ENCODE measurements at places on chromosomes 7 and 10.

DNA sequence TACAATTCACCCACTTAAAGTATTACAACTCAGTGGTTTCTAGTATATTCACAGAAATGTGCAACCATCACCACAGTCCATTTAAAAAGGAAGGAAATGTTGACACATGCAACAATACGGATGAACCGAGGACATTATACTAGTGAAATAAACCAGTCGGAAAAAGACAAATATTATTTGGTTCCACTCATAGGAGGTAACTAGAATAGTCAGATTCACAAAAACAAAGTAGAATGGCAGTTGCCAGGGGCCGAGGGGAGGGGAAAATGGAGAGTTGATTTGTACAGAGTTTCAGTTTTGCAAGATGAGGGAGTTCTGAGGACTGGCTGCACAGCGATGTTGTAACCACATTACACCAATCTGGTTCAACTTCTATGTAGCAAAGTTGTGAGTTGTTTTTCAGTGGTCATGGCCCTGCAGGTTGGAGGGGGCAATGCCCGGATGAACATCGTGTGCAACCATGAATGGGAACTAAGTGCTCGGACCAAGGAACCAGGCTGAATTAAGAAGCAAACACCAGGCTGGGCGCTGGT, 17.6 kb upstream of the TNPO3 start:
- no peak for DNase-seq

DNA sequence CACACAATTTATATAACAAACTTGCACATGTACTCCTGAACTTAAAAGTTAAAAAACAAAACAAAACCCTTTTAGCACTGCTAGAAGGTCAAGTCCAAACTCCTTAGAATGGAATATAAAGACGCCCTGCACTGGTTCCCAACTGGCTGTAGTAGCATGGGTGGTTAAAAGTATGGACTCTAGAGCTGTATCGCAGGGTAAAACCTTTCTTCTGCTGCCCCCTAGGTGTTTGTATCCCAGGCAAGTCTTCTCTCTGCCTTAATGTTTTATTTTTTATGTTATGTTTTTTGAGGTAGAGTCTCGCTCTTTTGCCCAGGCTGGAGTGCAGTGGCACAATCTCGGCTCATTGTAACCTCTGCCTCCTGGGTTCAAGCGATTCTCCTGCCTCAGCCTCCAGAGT, 35.2 kb downstream of the LSMEM1 start:
- DNase-seq, result no peak

DNA sequence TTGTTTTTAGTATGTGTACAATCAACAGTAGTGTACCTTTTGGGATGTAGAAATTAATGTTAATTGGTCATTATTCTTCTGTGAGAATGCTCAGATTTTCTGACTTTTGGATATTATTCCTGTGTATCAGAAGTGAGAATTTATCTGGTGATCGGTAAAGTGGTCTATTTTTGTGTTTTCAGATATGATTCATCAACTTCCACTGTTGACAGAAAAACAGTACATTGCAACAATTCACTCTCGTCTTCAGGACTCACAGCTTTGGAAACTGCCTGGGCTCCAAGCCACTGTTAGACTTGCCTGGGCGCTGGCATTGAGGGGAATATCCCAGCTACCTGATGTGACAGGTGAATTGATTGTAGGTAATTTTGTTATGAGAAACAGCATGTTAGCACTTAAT, 20.9 kb downstream of the NUP205 start:
- no peak for DNase-seq

- no peak for DNase-seq
These were observed 168.4 kb upstream of the DKK1 start for GRCh38 chr10:52145636-52146035.

DNA sequence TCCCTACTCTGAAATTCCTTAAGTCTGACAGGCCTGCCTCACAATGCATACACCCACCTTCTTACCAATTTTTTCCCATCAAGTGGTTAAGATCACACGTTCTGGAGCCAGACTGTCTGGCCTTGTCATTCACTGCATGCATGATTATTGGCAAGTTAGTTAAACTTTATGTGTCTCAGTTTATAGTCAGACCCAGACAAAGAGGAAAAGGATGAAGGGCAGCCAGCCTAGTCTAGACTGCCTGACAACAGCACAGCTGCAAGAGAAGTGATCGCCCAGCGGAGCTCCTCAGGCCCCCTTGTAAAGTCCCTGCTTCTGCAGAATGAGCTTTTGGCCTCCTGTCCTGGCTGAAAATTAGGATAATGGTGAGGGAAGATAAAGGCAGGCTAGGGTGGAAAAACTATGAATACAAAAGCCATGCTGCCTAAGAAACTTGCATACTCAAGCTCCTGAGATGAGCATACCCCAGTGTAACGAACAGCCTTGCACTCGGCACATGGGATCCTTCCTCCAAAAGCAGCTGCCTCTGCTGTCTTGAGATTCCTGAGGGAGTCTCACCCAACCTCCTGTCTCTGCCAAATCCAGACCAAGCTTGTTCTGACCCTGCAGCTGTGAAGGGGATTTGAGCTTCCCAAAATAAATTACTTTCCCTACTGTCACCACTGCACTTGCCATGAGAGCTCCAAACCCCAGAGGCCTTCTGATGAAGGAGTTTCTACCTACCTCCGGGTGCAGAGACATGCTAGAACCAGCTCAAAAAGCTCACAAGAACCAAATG, 26.7 kb upstream of the MRLN start:
- DNase-seq, result no peak

GRCh38 chr10:112562809-112563663, 116.0 kb downstream of the VTI1A start:
- no peak for DNase-seq
